Karpas-422 (cell line): ENCODE measurements at places on chromosomes 5 and 9. TPM values are rescaled to one million over a fixed set of nuclear protein-coding genes. Genes with fewer than 3 reads are reported as not detected.

DNA sequence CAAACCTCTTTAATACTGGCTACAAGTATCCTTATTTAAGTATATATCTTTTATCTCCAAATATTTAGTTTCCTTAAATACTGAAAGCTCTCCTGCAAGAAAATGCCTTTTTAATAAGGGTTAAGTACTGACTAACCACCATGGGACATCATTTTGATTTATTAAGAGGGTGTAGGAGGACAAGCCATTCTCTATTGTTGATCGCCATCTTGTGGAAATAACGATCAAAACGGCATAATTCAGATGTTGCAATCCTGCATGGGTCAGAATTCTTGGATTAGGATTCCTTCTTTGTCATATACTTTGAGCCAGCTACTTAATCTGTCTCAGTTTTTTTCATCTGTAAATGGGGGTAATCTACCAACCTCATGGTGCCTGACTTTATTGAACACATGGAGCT lies 28.7 kb upstream of the C5orf46 start:
- DNase-seq, result peak; percentile 69

GRCh38 chr5:160887780-160888179 lies 35.8 kb upstream of the ATP10B start:
- no peak for DNase-seq

GRCh38 chr9:89277454-89277853 lies 33.5 kb upstream of the CKS2 start:
- DNase-seq, result no peak

PPP3R2 gene
- not detected in 2 replicates for total RNA-seq

TUBB4B gene
- total RNA-seq, result 97.1 and 152 TPM in 2 replicates

- no peak for DNase-seq
Observed at GRCh38 chr5:177596775-177597238, 3.1 kb upstream of the B4GALT7 start.

DNA sequence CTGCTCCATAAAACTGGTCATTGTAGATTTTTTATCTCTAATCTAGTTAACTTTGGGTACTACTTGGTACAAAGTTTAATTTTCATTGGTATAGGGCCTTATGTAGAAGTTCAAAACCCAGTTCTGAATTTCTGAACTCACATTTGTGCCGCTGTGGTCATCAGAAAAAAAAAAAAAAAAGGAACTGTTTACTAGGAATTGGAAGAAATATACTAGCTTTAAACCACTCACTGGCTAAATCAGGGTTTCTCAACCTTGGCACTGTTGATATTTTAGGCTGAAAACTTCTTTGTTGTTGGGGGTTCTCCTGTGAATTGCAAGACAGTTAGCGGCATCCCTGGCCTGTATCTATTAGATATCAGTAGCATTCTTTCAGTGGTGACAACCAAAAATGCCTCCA lies 4.1 kb upstream of the ZFYVE16 start:
- no peak for DNase-seq

- no peak for DNase-seq
Observed at GRCh38 chr5:135160036-135160675, 126.1 kb upstream of the PITX1 start.
